ENCODE measurements at places on chromosomes 1 and 21.
A peak's percentile ranks its signal among the peaks of the same experiment; 100 is the strongest.

DNA sequence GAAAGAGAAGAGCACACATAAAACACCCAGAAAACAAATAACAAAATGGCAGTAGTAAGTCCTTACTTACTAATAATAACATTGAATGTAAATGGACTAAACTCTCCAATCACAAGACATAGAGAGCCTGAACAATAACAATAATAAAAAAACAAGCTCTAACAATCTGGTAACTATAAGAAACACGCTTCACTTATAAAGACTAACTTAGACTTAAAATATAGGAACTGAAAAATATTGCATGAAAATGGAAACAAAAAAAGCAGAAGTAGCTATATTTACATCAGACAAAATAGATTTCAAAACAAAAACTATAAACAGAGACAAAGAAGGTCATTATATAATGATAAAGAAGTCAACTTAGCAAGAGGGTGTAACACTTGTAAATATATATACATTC, 83.1 kb upstream of the LYPLAL1 start:
- no peak for DNase-seq

DNA sequence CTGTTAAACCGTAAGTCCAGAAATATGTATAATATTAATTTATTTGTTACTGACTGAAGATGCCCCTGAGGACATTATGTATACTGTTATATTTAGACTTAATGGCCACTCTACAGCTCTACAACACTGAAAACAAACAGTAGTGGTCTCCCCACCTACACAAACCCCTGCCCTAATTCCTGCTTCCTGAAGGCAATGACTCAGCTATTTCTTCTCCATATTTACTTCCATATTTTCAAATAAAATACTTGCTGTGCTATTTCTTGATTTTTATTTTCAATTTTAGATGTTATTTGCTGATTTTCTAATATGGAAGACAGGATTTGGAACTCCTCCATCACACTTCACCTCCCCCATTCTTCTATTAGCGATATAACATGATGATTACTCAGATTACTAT, 97.6 kb downstream of the PCNX2 start:
- no peak for DNase-seq

DNA sequence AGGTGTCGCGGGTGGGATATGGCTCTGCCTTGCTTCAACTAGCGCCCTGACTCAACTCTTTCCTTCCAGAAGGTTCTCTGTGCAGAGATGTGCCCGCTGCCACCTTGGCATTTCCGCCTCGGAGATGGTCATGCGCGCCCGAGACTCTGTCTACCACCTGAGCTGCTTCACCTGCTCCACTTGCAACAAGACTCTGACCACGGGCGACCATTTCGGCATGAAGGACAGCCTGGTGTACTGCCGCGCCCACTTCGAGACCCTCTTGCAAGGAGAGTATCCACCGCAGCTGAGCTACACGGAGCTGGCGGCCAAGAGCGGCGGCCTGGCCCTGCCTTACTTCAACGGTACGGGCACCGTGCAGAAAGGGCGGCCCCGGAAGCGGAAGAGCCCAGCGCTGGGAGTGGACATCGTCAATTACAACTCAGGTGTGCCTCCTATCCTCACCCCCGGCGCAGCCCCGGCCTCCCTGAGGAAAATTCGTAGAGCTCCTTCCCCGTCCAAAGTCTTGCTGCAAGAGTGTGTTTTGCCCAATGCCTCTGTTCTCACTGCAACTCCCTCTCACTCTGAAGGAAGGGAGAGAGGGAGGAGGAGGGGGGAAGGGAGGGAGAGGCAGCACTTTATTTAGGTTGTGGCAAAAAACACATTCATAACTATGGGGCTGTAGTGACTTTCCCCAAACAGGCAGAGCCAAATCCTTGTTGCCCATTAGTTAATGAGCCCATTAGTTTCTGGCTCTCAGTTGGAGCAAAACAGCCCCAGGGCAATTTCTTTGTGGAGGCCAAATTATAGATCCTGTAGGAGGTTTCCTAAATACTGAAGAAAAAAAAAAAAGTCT, 4.3 kb downstream of the LHX9 start:
- DNase-seq = no peak

DNA sequence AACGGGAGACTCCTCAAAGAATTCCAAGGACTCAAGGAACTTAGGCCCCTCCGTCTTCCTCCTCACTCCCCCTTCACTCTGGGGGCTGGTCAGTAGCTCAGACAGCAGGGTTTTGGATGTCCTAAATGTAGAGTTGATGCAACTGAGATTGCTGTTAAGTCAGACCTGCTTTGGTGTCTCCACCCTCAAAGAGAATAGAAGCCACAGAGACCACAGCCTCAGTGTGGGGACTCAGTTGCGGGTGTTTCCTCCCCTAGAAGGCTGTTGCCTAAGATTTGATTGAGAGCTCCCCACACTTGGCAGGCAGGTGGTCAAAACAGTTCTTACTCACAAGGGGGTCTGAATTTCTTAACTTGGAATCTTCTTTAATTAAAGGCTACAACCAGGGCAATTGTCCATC, 7.6 kb downstream of the MAN1C1 start:
- DNase-seq = no peak

- DNase-seq = no peak
Observed at GRCh38 chr1:162316187-162316586, 60.5 kb downstream of the SPATA46 start.

DNA sequence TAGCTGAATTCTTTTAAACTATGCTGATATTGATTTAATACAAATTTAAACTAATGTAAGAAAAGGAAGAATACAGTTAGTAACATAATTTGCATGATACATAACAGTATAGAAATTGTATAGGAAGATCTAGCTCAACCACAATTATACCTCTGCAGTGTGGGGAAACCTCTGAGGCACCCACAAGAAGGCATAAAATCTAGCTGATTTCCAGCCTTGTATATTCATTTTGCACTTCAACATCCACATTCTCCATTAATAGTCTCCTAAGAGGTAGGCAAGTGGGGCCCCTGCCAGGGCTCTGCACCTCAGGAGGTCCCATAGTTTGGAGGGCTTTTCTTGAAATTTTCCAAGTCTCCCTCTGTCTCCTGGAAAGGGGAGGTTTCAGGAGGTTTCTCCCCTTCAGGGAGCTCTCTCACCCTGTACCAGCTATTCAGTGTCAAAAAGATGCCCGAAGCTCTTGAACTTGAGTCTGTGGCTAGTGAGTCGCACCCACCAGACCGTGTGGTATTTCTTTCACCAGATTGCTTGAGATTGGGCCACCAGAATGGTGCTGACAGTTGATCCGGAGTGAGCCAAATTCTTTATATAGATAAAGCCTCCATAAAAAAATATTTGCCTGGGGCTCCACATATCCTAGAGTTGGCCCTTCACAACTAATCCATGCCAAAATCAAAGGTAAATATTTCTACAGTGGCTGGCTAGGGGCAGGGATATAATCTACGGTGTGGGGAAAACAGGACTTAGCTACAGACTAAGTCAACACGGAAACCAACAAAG, 108.2 kb downstream of the TIAM1 start:
- DNase-seq = no peak

GRCh38 chr1:11787251-11787803, 18.4 kb downstream of the MTHFR start:
- DNase-seq = no peak

DNA sequence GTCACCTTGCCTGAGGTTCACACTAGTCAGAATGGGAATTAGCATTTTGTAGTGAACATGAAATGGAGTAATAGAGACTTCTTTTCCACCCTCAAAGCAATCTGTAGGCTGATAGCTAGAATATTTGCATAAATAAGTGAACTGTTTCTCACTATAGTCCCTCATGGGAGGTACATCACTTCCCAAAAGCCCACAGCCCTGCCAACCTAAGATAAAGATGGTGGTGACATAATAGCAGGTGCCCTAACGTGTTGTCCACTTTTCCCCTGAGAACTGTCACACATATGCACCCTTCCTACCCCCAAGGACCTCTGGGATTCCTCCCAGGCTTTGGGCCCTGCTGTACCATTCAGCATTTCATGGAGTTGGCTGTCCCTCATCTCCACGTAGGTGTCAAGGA, 4.4 kb downstream of the TMEM35B start:
- no peak for DNase-seq

DNA sequence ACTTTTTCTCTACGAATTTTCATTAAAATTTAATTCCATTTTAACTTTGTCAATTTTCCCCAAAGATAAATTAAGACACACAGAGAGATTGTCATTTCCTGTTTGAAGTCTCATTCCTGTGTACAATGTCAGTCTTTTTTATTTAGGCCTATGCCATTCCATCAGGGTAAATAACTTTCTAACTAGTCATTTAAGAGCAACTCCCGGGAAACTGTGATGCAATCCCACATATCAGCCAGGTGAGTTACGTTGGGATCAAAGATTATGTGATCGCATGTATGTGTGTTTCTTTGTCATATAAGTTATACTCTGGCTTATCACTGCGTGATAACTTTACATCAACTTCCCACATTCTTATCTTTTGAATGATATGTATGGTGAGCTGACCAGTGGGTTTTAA, 86.1 kb upstream of the S1PR1 start:
- DNase-seq = no peak

GRCh38 chr1:53987880-53988279, 30.1 kb downstream of the LDLRAD1 start:
- no peak for DNase-seq

GRCh38 chr1:163440090-163440489, 118.3 kb downstream of the NUF2 start:
- no peak for DNase-seq

GRCh38 chr1:58942759-58943191, 158.9 kb upstream of the JUN start:
- peak; percentile 8 for DNase-seq

- peak; percentile 70 for DNase-seq
Observed at GRCh38 chr21:38807441-38807871, 1.7 kb downstream of the ETS2 start.

DNA sequence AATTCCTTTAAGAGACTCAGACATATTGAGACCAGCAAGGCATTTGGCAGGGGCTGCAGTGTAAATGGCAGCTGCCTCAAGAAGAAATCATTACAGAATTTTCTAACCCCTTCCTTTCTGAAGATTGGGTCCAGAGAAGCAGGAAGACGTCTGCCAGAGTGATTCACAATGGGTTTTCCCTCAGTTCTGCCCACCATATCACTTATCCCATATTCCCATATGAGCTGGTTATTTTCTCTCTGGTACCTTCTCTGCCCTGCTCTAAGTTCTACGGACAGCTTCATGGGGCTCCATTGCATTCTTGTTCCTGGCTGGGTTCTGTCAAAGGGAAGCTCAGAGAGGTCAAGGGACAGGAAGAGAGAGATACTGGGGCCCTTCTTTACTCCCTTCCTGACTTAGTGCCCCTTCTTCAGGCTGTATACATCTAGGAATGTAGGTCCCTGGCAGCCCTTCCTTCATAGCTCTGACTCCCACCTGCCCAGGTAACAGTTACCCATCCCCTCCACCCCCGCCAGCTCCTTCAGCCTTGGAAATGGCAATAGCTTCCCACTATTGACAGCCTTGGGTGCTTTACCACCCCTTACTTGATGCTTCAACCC, 420.6 kb upstream of the DAB1 start:
- DNase-seq = no peak

- DNase-seq = no peak
Observed at GRCh38 chr1:28139025-28139712, 37.3 kb downstream of the PTAFR start.

- DNase-seq = no peak
Observed at GRCh38 chr1:198391393-198392020, 149.0 kb downstream of the ATP6V1G3 start.

GRCh38 chr1:8343044-8343443, 25.1 kb downstream of the SLC45A1 start:
- no peak for DNase-seq

DNA sequence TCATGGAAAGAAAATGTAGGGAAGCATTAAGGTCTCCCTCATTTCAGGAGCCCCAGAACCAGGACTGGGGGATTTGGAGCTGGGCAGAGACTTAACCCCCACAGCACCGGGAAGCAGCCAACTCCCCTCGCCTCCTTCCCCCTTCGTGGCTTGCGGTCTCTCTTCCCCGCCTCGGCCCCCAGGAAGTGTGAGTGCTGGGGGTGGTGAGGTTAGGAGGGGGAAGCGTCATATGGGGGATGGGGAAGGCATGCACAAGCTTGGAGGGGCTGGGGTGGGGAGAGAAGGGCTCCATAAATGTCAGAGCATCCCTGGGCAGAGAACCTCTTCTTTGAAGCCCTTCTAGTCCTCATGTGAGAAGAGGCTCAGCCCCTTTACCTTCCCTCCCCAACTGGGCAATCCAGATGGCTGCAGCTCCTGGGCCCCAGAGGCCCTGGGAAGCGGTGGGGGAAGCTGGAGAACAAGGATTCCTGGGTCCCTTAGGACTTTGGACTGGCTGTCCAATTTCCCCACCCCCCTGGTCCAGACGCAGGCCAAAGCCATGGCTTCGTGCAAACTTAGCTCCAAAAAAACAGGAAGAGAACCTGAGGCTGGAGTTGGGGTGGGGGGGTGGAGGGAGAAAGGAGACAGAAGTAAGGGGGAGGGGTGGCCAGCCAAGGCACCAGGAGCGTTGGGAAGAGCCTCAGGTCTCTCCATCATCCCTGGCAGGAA, 7.8 kb downstream of the ZBTB7B start:
- no peak for DNase-seq

DNA sequence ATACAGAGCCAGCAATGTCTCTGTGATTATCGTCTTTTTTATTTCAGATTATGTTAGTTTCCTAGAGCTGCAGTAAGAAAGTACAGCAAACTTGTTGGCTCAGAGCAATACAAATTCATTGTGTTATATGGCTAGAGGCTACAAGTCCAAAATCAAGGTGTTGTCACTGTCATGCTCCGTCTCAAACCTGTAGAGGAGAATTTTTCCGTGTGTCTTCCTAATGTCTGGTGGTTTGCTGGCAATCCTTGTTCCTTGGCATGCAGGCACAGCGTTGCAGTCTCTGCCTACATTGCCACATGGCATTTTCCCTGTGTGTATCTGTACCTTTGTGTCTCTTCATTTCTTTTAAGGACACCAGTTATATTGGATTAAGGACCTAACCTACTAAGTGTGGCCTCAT, 244.4 kb downstream of the LRRIQ3 start:
- no peak for DNase-seq

DNA sequence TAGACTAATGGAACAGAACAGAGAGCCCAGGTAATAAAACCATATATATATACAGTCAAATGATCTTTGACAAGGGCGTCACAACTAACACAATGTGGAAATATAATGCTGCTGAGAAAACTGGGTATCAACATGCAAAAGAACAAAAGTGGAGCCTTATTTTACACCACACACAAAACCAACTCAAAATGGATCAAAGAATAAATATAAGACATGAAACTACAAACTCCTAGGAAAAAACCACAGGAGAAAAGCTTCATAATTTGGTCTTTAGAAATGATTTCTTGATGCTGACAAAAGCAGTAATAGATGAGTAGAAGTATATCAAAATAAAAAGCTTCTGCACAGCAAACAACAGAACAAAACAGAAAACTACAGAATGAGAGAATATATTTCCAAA, 192.2 kb downstream of the AKT3 start:
- DNase-seq = no peak

GRCh38 chr1:171431994-171432393, 53.3 kb upstream of the PRRC2C start:
- no peak for DNase-seq
